ENCODE measurements at places on chromosomes 5 and 9. TPM values are rescaled to one million over a fixed set of nuclear protein-coding genes. Genes with fewer than 3 reads are reported as not detected.

Gene SLC6A3
- total RNA-seq: 0.18 TPM

Gene ATP10B
- 15.0 TPM for total RNA-seq

Gene C5orf58
- total RNA-seq: not detected

Gene MOB3B
- total RNA-seq: 5.6 TPM

Gene C5orf46
- total RNA-seq: not detected

Gene NUTM2G
- not detected for total RNA-seq

Gene SAPCD2
- total RNA-seq: 4.7 TPM

Gene PCDHA1
- total RNA-seq: 7.5 TPM

Gene PCDHGB7
- total RNA-seq: 22.7 TPM

Gene TMEM174
- not detected for total RNA-seq

Gene EIF4E1B
- total RNA-seq: 0.27 TPM

Gene PDE6A
- total RNA-seq: not detected

Gene SLC25A51
- 60.3 TPM for total RNA-seq

Gene FAM221B
- total RNA-seq: not detected

Gene GNA14
- total RNA-seq: 9.0 TPM

Gene CCDC192
- not detected for total RNA-seq

Gene ADGRD2
- total RNA-seq: 1.5 TPM
